ENCODE measurements at places on chromosomes 11 and 22.

DNA sequence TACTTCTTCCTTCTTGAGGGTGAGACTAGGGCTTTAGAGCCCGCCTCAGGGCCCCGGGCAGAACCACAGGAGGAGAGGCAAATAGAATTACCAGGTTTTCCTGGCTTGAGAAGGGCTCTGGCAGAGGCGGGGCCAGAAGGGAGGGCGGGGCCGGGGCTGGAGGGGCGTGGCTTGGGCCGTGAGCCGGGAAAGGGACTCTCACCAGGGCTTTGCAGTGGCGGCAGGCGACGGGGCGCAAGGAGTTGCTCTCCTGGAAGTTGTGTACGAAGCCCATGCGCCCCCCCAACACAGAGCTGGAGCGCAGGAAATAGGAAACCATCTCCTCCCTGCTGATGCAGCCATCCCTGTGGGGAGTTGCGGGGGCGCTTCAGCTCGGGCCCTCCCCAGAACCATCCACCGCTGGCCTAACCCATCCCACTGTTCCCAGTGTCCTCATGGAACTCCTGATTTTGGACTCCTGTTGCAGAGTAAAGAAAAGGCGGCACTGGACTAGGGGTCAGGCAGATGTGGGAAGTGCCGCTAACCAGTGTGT is 6.9 kb upstream of the NRXN2 start:
- DNase-seq, result peak; percentile 19
- no peak overlapping the region for H3K27ac ChIP-seq

- no peaks in the 10 kb centered on the region for H3K27me3 ChIP-seq
- peak overlapping the region; percentile 95 for H3K4me3 ChIP-seq
- peak overlapping the region; percentile 88 for H3K27ac ChIP-seq
- H3K36me3 ChIP-seq, result no peaks in the 10 kb centered on the region
- peaks cover 46% of the 10 kb centered on the region for H3K4me1 ChIP-seq
Observed at GRCh38 chr11:33040033-33040861, 875 bp downstream of the TCP11L1 start.

- DNase-seq, result no peak
- H3K27me3 ChIP-seq, result no peaks in the 10 kb centered on the region
- H3K36me3 ChIP-seq, result peaks cover 46% of the 10 kb centered on the region
Observed at GRCh38 chr22:45793892-45794291, 122.3 kb downstream of the ATXN10 start.

GRCh38 chr22:45774001-45774670 is 102.5 kb downstream of the ATXN10 start:
- H3K27me3 ChIP-seq, result no peaks in the 10 kb centered on the region
- 0 out of 2 replicates have a peak, but pooled peaks cover 3% of the 10 kb centered on the region for H3K36me3 ChIP-seq
- H3K27ac ChIP-seq, result no peak overlapping the region
- no peak overlapping the region for H3K4me3 ChIP-seq
- no peak for DNase-seq

DNA sequence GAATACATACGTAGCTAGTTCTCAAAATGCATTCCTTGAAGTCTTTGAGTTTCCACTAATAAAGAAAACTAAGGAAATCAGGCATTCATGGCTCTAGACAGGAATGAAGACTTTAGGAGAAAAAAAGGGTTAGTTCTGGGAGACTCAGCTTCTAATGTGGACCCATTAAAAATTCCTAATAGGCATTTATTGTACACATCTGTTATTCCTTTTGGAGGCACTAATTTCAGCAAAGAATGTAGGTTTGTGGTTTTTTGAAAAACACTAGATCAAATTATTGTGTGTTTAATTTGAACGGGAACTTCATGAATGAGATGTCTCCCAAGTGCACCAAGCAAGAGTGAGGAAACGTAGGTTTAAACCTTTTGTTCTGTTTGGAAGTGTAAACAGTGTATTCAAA is 42.7 kb downstream of the PARVA start:
- no peaks in the 10 kb centered on the region for H3K4me1 ChIP-seq
- no peaks in the 10 kb centered on the region for H3K27me3 ChIP-seq
- H3K4me3 ChIP-seq, result no peak overlapping the region
- H3K27ac ChIP-seq, result no peak overlapping the region
- no peaks in the 10 kb centered on the region for H3K36me3 ChIP-seq
- DNase-seq, result no peak

DNA sequence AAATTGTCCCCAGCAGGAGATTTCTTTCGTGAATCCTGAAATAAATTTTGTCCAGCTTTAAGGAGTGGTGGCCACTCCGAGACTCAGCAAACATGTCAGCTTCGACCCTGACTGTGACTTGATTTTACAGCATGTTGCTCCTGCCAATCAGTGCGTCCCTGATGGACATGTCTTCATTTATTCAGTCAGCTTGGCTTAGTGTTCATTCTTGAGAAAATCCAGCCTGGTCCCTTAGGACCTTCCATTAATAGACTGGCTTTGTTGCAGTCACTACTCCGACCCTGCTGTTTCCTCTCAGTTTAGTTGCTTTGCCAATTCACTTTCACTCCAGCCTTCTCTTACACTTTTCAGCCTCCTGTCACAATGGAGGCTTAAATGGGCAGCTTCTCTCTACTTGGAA is 30.5 kb downstream of the TMPRSS5 start:
- no peak overlapping the region for H3K27ac ChIP-seq
- no peak for DNase-seq
- no peaks in the 10 kb centered on the region for H3K36me3 ChIP-seq
- no peaks in the 10 kb centered on the region for H3K27me3 ChIP-seq

DNA sequence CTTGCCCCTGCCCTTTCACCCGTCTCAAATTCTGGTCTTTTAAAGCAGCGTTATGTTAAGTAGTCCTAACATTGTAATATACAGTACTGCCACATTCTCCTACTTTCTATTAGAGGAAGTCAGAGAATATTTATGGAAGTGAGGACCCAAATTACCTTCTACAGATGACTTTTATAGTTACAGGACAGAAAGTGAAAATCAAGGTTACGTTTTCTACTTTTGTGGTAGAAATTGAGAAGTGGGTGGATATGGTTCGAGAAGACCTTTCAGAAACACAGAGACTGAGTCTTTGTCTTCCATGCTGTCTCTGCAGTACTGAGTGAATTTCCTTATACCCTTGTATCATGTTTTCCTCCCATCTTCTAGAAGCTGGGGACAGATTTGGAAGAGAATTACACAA is 17.1 kb downstream of the SC5D start:
- no peaks in the 10 kb centered on the region for H3K4me1 ChIP-seq
- no peaks in the 10 kb centered on the region for H3K27me3 ChIP-seq
- no peak overlapping the region for H3K4me3 ChIP-seq
- DNase-seq, result no peak

- no peak for DNase-seq
- no peak overlapping the region for H3K27ac ChIP-seq
- H3K27me3 ChIP-seq, result no peaks in the 10 kb centered on the region
- no peaks in the 10 kb centered on the region for H3K36me3 ChIP-seq
- no peak overlapping the region for H3K4me3 ChIP-seq
Observed at GRCh38 chr11:102410382-102410784, 42.2 kb downstream of the TMEM123 start.

DNA sequence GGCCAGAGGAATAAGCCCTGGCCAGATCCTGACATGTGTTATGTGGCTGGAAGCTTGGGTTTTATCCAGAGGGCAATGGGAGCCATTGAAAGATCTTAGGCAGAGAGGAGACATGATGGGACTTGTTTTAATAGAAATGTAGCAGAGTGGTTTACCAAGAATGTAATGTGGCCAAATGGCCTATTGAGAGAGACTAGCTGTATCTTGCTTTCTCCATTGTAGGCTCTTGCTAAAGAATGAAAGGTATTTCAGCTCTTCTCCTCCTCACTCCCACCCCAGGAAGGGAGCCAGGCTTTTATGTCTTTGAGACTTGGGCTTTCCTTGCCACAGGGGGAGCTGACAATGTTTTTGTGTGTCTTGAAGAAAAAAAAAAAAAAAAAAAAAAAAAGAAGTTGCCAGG is 82.3 kb downstream of the TRIM29 start:
- H3K4me1 ChIP-seq, result no peaks in the 10 kb centered on the region
- H3K4me3 ChIP-seq, result no peak overlapping the region
- no peaks in the 10 kb centered on the region for H3K36me3 ChIP-seq
- no peak for DNase-seq
- H3K27ac ChIP-seq, result no peak overlapping the region
- H3K27me3 ChIP-seq, result peaks cover 73% of the 10 kb centered on the region

GRCh38 chr11:108622341-108622740 is 28.8 kb upstream of the EXPH5 start:
- H3K36me3 ChIP-seq, result no peaks in the 10 kb centered on the region
- no peaks in the 10 kb centered on the region for H3K27me3 ChIP-seq
- peak overlapping the region; percentile 88 for H3K27ac ChIP-seq
- no peak for DNase-seq

DNA sequence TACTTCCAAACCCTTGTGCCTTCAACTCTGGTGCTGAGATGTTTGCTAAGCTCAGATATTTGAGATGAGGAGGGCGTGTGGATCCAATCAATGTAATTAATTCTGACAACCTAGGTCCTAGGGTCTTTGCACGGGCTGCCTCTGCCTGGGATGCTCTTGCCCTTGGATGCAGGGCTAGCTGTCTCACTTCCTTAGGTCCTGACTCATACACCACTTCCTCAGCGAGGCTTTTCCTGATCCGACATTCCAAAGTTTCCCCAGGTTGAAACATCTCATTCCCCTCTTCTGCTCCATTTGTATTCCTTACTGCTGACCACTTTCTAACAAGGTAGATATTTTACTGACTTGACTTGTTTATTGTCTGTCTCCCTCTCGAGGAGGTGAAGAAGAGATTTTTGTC is 43.0 kb upstream of the NTM start:
- no peak overlapping the region for H3K27ac ChIP-seq
- DNase-seq, result no peak
- H3K27me3 ChIP-seq, result peaks cover 91% of the 10 kb centered on the region

DNA sequence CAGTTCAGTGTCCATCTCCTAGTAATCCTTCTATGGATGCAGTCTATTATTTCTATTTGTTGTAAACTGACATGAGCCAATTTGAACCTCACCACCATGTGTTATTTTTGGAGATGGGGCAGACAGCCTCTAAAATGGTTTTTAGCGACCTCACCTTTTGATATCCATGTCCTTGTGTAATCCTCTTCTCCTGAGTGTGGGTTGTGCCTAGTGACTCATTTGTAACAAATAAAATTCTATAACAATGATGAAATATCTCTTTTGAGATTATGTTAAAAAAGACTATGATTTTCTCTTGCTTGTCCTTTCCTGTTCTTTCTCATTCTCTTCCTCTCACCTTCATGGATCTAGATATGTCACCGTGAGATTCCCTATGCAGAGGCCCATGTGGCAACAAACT is 554.6 kb upstream of the ANO3 start:
- H3K27me3 ChIP-seq, result no peaks in the 10 kb centered on the region
- peak; percentile 3 for DNase-seq
- no peaks in the 10 kb centered on the region for H3K36me3 ChIP-seq

GRCh38 chr22:36287881-36288515 is 35.1 kb downstream of the APOL1 start:
- no peak overlapping the region for H3K4me3 ChIP-seq
- DNase-seq, result no peak
- H3K27ac ChIP-seq, result no peak overlapping the region
- no peaks in the 10 kb centered on the region for H3K4me1 ChIP-seq
- H3K27me3 ChIP-seq, result no peaks in the 10 kb centered on the region
- H3K36me3 ChIP-seq, result peaks cover 60% of the 10 kb centered on the region

- H3K4me1 ChIP-seq, result no peaks in the 10 kb centered on the region
- no peak overlapping the region for H3K4me3 ChIP-seq
- H3K36me3 ChIP-seq, result no peaks in the 10 kb centered on the region
- no peak for DNase-seq
- no peak overlapping the region for H3K27ac ChIP-seq
Observed at GRCh38 chr11:16454289-16454863, 98.0 kb upstream of the SOX6 start.

GRCh38 chr11:27913650-27914049 is 194.3 kb downstream of the KIF18A start:
- H3K36me3 ChIP-seq, result no peaks in the 10 kb centered on the region
- H3K27ac ChIP-seq, result no peak overlapping the region
- H3K27me3 ChIP-seq, result no peaks in the 10 kb centered on the region
- H3K4me3 ChIP-seq, result no peak overlapping the region
- DNase-seq, result peak; percentile 23
- peaks cover 27% of the 10 kb centered on the region for H3K4me1 ChIP-seq

Data from PC-3 (cell line).